Transverse colon (tissue), 4 donors: ENCODE measurements at places on chromosomes 2 and 18.

GRCh38 chr2:98561902-98562695 is 46.2 kb downstream of the COA5 start:
- no peak for DNase-seq

- DNase-seq, result no peak
Observed at GRCh38 chr2:112121682-112122254, 16.4 kb upstream of the FBLN7 start.

GRCh38 chr2:227870710-227871374 is 589 bp upstream of the DAW1 start:
- DNase-seq, result no peak

DNA sequence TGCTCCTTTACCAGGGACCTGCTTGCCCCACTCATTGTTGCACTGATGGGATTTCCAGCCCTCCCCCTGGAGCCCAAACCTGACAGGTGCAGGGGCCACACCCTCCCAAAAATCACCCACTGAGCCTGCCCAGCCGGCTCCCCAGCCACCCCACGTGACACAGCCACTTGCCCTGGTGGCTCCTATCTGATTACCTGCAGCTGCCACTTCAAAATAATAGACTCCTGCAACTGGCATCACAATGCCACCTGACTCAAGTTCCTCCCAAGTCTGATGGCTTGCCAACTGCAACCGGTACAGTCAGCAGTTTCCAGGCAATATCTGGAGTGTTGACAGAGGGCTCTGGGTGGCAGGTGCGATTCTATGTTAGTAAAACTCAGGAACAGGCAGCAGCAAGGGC is 66.2 kb downstream of the CRACDL start:
- DNase-seq, result peak; percentile 78

GRCh38 chr2:121237980-121238665 is 46.9 kb downstream of the TFCP2L1 start:
- DNase-seq, result no peak

GRCh38 chr2:227848146-227848545 is 23.3 kb upstream of the DAW1 start:
- no peak for DNase-seq

DNA sequence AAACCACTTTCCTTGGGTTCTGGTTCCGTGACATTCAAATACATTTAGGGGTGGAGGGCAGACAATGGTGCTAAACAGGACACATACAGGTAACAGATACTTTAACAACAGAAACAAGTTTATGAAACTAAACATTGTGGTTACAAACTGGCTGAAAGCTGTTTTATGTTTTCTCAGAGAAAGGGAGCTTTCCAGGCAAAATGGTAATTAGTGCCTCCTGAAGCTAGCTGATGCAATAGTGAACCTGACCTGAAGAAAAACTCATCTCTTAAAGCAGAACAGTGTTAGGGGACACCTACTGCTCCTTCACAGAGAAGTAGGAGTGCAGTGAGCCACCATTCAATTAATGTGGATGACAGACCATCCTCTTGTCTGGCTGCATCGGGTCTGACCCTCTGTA is 138.9 kb downstream of the CCDC148 start:
- no peak for DNase-seq
